H1 (cell line): ENCODE measurements at places on chromosomes 5 and 9. TPM values are rescaled to one million over a fixed set of nuclear protein-coding genes. Genes with fewer than 3 reads are reported as not detected.

GRCh38 chr5:16406023-16406422 is 59.6 kb downstream of the ZNF622 start:
- no peaks in the 10 kb centered on the region for H3K27me3 ChIP-seq
- no peak overlapping the region for H3K4me3 ChIP-seq
- no peaks in the 10 kb centered on the region for H3K36me3 ChIP-seq
- H3K27ac ChIP-seq = no peak overlapping the region

- DNase-seq = no peak
- H3K4me3 ChIP-seq = no peak overlapping the region
- no peak overlapping the region for H3K27ac ChIP-seq
- H3K4me1 ChIP-seq = no peaks in the 10 kb centered on the region
These were observed 448.1 kb downstream of the NFIB start for GRCh38 chr9:13865869-13866268.

- no peak overlapping the region for H3K27ac ChIP-seq
- no peak overlapping the region for H3K4me3 ChIP-seq
- no peak for DNase-seq
- H3K27me3 ChIP-seq = no peaks in the 10 kb centered on the region
- H3K4me1 ChIP-seq = 0 out of 2 replicates have a peak, but pooled peaks cover under 1% of the 10 kb centered on the region
These were observed 23.3 kb downstream of the CLPTM1L start for GRCh38 chr5:1321576-1321975.

DNA sequence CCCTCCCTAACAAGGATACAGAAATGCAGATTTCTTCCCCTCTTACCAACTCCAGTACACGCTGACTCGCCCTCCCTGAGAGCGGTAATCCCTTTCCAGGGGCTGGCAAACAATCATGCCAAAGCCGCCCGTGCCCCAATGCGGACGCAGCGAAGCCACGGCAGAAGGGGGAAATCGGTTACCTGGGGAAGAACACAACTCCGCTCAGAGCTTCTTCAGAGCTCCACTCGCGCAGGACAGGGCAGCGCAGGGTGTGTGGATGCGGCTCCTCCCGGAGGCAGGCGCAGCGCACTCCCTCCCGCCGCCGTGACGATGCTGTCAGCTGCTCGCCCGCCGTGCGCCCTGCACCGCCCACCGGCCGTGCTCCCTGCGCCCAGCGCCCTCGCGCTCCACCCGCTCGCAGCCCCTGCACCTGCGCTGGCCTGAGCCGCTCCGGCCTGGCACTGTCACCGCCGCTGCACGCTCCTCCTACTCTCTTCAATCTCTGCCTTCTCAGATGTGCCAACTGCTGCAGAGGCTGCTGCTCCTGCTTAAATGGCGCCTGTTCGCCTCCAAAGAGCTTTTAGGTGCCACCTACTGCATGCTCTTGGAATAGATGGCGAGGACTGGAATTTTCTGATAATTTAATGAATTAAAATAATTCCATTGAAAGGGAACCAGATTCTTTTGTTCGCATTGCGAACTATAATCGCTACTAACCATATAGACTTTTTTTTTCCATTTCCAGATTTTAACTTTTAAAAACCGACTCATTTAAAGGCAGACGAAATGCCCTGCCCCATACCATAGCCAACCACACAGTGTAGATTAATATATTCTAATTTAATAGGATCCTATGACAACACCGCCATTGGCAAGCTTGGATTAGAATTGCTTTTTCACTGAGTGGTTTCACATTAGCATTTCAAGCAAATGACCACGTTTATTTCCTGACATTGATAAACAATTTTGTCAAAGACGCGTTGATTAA is at the start of gene DIRAS2:
DIRAS2 (minus strand) TSS at position 255 of the 970 bp plus-strand sequence. CDS start 28,997 bp downstream, outside the sequence.
- H3K27me3 ChIP-seq = peaks cover 9% of the 10 kb centered on the region; the same call in 1 of the 2 replicates
- peak within 1 kb of the TSS; percentile 22 for H3K4me3 ChIP-seq
- 0 out of 2 replicates have a peak, but pooled peaks cover 3% of the 10 kb centered on the region for H3K4me1 ChIP-seq

ARHGEF39 gene
- total RNA-seq = 17.5 and 18.6 TPM in 2 replicates

- H3K27me3 ChIP-seq = no peaks in the 10 kb centered on the region
- no peak for DNase-seq
- H3K36me3 ChIP-seq = no peaks in the 10 kb centered on the region
- H3K4me3 ChIP-seq = no peak overlapping the region
- no peak overlapping the region for H3K27ac ChIP-seq
- no peaks in the 10 kb centered on the region for H3K4me1 ChIP-seq
These were observed 12.9 kb downstream of the TAS2R1 start for GRCh38 chr5:9617221-9617620.

- H3K4me3 ChIP-seq = peak overlapping the region; percentile 98
- no peaks in the 10 kb centered on the region for H3K27me3 ChIP-seq
- no peak overlapping the region for H3K27ac ChIP-seq
- no peak for DNase-seq
- no peaks in the 10 kb centered on the region; the same call in 1 of the 2 replicates for H3K4me1 ChIP-seq
These were observed 1.8 kb downstream of the ZFAND5 start for GRCh38 chr9:72363236-72363635.

DNA sequence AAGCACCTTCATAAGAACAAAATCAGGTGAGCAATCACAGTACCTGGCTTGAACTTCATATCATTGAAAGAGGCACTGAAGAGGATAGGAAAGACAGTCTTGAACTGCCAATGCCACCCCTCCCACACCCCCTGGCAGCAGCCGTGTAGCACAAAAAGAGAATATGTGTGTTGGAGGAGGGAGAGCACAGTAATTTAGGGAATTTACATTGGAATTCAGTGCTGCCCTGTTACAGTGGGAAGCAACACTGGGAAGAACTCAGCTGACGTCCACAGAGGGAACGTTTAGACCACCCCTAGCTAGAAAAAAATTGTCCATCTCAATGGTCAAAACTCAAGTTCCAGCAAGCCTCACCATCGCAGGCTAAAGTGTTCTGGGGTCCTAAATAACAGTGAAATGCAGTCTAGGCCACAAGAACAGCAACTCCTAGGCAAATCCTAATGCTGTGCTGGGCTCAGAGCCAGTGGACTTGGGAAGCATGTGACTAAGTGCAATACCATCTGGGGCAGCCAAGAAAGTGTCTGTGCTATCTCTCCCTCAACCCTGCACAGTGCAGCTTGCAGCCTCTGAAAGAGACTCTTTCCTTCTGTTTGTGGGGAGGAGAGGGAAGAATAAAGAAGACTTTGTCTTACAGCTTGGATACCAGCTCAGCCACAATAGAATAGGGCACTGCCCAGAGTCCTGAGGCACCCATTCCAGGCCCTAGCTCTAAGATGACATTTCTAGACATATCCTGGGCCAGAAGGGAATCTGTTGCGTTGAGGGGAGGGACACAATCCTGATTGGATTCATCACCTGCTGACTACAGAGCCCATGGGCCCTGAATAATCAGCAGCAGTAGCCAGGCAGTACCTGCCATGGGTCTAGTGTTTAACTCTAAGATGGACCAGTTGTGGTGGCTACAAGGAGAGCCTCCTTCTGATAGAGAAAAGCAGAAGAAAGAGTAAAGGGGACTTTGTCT is 62.1 kb upstream of the VLDLR start:
- H3K4me1 ChIP-seq = no peaks in the 10 kb centered on the region
- no peak overlapping the region for H3K4me3 ChIP-seq
- no peak for DNase-seq
- no peaks in the 10 kb centered on the region for H3K36me3 ChIP-seq
- no peaks in the 10 kb centered on the region for H3K27me3 ChIP-seq

BSPRY gene
- total RNA-seq = 5.5 and 6.5 TPM in 2 replicates

TTLL11 gene
- total RNA-seq = 0.80 and 0.86 TPM in 2 replicates

GRCh38 chr9:99515093-99515492 is 293.0 kb downstream of the SEC61B start:
- no peaks in the 10 kb centered on the region for H3K36me3 ChIP-seq
- no peak for DNase-seq
- no peak overlapping the region for H3K27ac ChIP-seq
- no peaks in the 10 kb centered on the region for H3K27me3 ChIP-seq

DNA sequence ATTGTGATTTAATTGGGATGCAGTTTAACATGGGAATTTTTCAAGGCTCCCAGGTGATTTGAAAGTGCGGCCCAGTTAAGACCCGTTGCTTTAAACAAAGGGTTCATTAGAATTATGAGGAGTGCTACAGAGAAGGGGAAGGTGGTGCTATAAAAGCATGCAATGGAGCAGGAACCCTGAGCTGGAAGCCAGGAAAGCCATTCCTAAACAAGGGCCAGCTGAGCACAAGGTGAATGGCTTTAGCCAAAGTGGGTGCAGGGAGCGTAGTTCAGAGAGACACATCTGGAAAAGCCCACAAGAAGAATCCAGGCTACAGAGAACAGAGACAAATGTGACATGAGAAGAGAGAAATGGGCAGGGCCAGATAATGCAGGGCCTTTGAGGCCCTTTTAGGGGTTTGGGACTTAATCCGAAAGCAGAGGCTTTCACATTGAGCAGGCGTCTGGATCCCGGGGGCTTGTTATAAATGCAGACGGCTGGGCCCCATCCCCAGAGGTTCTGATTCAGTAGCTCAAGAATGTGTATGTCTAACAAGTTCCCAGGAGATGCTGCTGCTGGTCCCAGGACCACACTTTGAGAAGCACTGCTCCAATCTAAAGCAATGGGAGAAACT is 138.1 kb upstream of the WWC1 start:
- no peaks in the 10 kb centered on the region for H3K36me3 ChIP-seq
- no peak overlapping the region for H3K4me3 ChIP-seq
- no peak for DNase-seq
- no peaks in the 10 kb centered on the region; the same call in 1 of the 2 replicates for H3K4me1 ChIP-seq
- no peaks in the 10 kb centered on the region for H3K27me3 ChIP-seq

RPL35 gene
- 1,831 and 1,889 TPM in 2 replicates for total RNA-seq

ZDHHC11B gene
- total RNA-seq = 1.9 and 2.5 TPM in 2 replicates

GRCh38 chr9:36940500-36940853 is 93.6 kb downstream of the PAX5 start:
- no peak for DNase-seq
- H3K4me1 ChIP-seq = no peaks in the 10 kb centered on the region; the same call in 1 of the 2 replicates
- no peak overlapping the region for H3K27ac ChIP-seq
- H3K4me3 ChIP-seq = no peak overlapping the region

GRCh38 chr9:7234144-7234543 is 476.4 kb downstream of the KDM4C start:
- peak; percentile 91 for DNase-seq
- H3K4me3 ChIP-seq = no peak overlapping the region
- H3K36me3 ChIP-seq = no peaks in the 10 kb centered on the region
- no peak overlapping the region for H3K27ac ChIP-seq

OTULIN gene
- 30.5 and 34.8 TPM in 2 replicates for total RNA-seq

SH3RF2 gene
- 0.65 and 0.95 TPM in 2 replicates for total RNA-seq

- no peaks in the 10 kb centered on the region for H3K27me3 ChIP-seq
- no peaks in the 10 kb centered on the region for H3K36me3 ChIP-seq
- no peak overlapping the region for H3K4me3 ChIP-seq
- no peak for DNase-seq
- H3K4me1 ChIP-seq = no peaks in the 10 kb centered on the region
These were observed 188.0 kb downstream of the XRCC4 start for GRCh38 chr5:83265318-83265717.

DNA sequence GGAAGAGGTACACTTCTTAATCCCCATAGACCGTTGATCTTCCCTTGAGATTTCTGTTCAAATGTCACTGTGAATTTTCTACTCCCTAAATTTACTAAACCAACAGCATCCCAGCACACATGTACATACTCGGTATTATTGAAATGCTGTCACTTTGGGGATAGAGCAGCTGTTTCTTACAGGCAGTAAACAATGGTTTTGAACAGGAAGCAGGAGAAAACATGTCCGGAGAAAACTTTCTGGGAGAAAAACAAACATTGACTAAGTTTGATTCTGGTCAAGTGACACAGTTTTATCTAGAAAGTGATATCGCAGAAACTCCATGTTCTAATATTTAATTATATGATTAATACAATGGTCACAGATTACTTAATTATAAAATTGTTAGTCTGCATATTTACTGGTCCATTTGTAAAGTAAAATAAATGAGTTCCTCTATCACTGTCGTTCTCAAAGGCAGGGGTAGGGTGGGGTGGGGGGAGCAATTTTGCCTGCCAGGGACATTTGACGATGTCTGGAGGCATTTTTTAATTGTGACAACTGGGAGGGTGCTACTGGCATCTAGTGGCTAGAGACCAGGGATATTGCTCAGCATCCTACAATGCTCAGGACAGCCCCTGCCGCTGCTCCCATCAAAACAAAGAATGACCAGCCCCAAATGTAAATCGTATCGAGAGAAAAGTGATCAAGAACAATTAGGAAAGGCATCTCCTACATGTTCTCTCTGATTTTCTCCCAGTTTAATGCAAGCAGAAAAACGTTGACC is 12.2 kb downstream of the TAS2R1 start:
- H3K4me3 ChIP-seq = no peak overlapping the region
- H3K4me1 ChIP-seq = peaks cover 4% of the 10 kb centered on the region
- H3K36me3 ChIP-seq = no peaks in the 10 kb centered on the region
- DNase-seq = no peak

MAST4 gene
- total RNA-seq = 2.6 and 4.4 TPM in 2 replicates

GRCh38 chr5:13664377-13664776 is 280.1 kb downstream of the DNAH5 start:
- no peak overlapping the region for H3K27ac ChIP-seq
- H3K4me1 ChIP-seq = no peaks in the 10 kb centered on the region
- no peaks in the 10 kb centered on the region for H3K27me3 ChIP-seq
- H3K4me3 ChIP-seq = no peak overlapping the region

- no peaks in the 10 kb centered on the region for H3K27me3 ChIP-seq
- no peak overlapping the region for H3K27ac ChIP-seq
- H3K4me3 ChIP-seq = no peak overlapping the region
- H3K4me1 ChIP-seq = peaks cover 9% of the 10 kb centered on the region
- no peaks in the 10 kb centered on the region for H3K36me3 ChIP-seq
These were observed 6.1 kb upstream of the RXFP3 start for GRCh38 chr5:33929925-33930690.

DNA sequence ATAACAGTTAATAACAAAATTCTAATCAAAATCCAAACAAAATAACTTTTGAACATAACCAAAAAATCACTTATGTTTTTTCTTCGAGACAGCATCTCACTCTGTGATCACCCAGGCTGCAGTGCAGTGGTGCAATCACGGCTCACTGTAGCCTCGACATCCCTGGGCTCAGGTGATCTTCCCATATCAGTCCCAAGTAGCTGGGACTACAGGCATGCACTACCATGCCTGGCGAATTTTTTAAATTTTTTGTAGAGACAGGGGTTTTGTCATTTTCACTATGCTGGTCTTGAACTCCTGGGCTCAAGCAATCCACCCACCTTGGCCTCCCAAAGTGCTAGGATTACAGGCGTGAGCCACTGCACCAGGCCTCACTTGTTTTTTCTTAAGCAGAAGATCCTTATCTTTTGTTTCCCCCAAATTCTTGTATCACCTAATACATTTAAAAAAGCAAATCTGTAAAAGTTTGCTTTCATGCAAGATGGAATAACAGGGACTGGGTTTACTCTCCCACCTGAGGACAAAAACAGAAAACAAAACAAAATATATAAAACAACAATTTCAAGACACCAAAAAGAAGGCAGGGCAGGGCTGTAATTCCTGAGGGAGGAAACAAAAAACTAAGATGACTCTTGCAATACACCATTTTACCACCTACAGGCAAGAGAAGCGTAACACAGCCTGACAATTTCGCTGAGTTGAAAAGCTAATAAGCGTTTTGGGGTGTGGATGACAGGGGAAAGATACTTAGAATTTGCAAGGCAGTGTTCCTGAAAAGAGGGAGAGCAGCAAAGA is 71.4 kb downstream of the RAPGEF6 start:
- peaks cover 5% of the 10 kb centered on the region; the same call in 1 of the 2 replicates for H3K4me1 ChIP-seq
- H3K36me3 ChIP-seq = no peaks in the 10 kb centered on the region
- H3K27ac ChIP-seq = no peak overlapping the region
- H3K27me3 ChIP-seq = no peaks in the 10 kb centered on the region
- H3K4me3 ChIP-seq = no peak overlapping the region
- DNase-seq = no peak

GRCh38 chr5:124922255-124922975 is 176.0 kb upstream of the ZNF608 start:
- H3K36me3 ChIP-seq = no peaks in the 10 kb centered on the region
- no peak for DNase-seq
- no peak overlapping the region for H3K4me3 ChIP-seq
- H3K4me1 ChIP-seq = peaks cover 19% of the 10 kb centered on the region

- H3K4me3 ChIP-seq = no peak overlapping the region
- H3K27ac ChIP-seq = no peak overlapping the region
- H3K27me3 ChIP-seq = no peaks in the 10 kb centered on the region
- no peak for DNase-seq
- H3K36me3 ChIP-seq = no peaks in the 10 kb centered on the region
These were observed 70.9 kb downstream of the TRIO start for GRCh38 chr5:14213813-14214585.
